Stimulated activated CD4-positive, alpha-beta T cell treated with anti-CD3 and anti-CD28 coated beads, TNF-alpha, amount 100 ng/mL, for 48 hours (primary cell): ENCODE measurements at places on chromosomes 3 and 15.
A peak's percentile ranks its signal among the peaks of the same experiment; 100 is the strongest.

- DNase-seq = no peak
These were observed 58.0 kb downstream of the KY start for GRCh38 chr3:134592806-134593205.

- DNase-seq = no peak
These were observed 29.4 kb downstream of the TP53BP1 start for GRCh38 chr15:43463507-43463906.

- DNase-seq = no peak
These were observed 775.8 kb downstream of the ZPLD1 start for GRCh38 chr3:103210583-103210982.

DNA sequence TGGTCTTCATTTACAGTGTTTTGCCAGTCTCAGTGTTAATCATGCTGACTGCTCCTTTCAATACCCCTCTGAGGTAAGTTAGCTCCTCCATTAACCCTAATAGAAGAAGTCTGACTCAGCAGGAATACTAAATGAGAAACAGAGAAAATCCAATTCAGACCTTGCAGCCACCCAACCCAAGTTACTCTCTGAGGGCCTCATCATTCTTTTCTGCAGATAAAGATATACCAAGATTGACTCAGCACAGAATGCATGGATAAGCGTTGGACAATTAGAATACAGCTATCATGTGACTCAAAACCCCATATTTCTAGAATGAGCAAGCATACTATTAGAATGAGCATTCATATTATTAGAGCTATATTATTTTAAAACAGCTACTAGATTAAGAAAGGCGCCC lies 389.1 kb upstream of the SGO1 start:
- DNase-seq = no peak

DNA sequence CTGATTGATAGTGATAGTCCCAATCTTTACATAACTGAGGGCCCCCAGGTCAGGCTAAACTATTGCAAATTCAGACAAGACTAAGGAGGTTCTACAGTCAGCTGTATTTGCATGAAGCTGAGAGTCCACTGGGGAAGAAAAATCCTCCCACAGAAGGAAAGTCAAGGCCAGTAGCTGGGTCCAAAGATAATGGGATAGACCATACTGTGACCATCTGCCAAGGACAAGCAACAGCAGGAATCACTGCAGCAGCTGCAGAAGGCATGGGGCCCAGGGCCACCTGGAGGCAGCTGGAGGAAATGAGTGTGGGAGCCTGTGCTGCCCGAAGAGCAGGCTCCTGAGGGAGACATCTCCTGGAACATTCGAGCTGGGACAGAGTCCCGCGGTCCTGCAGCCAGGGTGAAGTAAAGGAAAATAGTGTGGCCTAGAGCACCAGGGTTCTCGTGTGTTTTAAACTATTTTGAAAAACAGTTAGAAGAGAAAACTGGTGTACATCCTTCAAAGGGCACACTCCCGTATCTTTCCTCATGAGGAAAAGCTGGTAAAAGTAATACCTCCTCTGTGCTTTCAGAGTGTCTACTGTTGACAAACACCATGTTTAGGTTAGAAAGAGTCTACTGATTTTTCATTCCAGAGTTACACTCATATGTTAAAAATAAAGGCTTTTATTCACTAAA lies 13.2 kb upstream of the TMEM212 start:
- DNase-seq = no peak

DNA sequence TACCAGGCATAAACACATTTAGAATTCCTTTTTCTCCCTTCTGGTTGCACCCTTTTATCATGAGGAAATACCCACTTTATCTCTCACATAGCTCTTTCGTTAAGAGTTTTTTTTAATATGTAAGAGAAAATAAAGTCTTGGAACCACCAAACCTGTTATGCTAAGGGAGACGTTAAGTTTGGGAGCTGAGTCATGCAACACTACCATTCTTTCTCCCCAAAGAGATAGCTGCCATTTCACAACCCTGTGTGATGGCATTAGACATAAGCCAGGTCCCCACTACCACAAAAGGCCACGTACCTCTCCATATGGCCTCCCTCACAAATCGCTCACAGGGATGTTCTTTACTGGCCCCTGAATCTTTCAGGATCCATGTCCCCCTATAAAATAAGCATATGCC lies 7.6 kb upstream of the NIPA1 start:
- DNase-seq = no peak

DNA sequence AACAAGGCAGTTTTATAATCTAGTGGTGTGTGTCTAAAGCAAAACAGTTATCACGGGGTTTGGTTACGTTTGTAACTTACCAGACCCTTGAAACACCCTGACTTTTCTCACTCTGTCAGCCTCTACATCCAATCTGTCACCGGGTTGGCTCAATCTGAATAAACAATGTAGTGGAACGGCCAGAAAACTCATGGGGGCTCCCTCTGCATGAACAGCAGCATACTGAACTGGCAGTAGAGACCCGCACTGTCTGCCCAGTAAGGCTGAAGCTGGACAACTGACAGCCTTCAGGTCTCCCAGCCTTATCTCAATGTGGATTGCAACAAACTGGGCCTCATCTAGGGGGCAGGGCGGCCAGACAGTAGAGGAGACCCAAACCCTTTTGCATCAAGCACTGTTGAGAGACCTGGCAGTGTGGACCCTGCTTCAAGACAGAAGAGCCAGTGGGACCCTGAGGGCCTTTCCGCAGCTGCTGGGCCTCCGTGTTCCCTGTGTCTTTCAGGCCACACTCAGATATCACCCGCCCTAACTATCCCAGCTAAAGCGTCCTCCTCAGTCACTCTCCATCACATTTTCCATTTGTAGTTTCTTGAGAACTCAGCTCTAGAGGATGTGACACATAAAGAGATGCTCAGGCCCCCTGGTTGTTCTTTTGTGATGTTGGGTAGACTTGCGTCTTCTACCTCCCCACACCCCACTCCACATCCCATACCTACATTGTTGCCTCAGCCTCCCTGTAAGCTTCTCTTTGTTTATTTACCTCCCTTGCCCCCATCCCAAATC lies 181.2 kb upstream of the NR2E3 start:
- no peak for DNase-seq

DNA sequence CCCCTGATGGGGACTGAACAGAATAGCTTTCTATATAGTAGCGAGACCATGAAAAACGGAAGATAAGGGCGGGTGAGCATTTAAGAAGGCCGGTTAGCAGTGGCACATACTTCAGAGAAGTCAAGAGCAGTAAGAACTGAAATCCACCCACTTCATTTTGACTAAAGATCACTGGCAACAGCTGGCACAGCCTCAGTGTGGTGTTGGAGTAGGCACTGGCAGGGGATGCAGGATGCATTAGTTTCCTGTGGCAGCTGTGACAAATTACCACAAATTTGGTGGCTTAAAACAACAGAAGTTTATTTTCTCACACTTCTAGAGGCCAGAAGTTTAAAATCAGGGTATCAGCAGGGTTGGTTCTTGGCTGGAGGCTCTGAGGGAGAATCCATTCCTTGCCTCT lies 176.5 kb downstream of the ADAMTSL3 start:
- DNase-seq = no peak

- DNase-seq = peak; percentile 70
These were observed 22.1 kb downstream of the ACKR2 start for GRCh38 chr3:42831321-42831713.

DNA sequence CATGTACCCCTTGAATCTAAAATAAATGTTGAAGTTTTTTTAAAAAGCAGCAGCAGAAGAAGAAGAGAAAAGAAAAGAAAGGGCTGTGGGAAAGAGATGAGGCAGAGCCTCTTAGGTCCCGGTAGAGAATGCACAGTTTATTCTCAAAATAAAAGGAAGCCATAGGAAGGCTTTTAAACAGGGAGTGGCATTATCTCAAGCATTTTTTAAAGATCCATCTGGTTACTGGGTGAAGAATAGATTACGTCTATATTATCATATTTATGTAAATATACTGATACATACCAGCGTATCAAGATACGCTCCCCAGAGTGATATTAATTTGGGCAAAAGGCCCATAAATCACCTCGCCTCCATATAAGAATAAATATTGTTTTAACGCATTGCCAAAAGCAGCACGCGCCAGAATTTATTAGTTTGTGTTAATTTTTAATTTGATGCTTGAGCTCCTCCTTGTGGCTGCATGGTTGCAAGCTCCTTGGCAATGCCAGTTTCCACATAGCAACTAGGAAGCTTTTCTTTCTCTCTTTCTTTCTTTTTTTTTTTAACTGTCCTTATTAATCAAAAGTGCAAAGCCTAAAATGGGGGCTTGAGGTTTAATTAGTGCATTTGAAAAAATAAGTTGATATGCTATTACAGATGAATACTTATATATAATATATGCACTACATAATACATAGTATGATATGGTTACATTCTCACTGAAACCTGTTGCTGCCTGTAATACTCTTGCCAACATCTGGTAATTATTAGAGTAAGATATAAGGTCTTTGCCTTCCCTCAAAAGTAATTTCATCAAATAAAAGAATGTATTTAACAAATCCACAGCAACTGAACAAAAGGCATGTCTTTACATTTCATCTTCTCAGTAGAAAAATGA lies 242.8 kb upstream of the UBE2E2 start:
- DNase-seq = no peak

DNA sequence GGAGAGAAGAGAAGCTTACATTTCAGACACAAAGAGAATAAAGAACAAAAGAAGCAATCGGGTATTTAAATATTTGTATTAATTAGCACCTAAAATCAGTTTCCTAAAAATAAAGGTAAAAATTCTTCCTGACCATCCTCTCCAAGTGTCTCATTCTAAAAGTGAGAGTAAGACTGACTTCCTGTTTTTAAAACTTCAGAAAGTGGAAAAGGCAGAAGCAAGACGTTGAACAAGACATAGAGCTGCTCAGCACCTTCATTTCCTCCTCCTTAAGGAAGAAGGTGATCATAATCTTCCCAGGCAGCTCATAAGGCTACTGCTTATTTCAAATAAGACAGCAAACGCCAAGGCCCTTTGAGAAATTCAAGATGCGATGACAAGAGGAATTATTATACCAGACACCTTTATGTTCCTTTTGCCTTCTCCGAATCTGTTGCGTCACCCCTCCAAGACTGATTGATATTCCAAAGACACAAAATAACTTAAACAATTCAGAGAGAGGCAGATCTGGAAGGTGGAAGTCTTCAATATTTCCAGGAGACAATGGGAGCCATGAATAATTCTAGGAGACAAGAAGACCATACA lies 238.8 kb upstream of the TLE3 start:
- DNase-seq = no peak

DNA sequence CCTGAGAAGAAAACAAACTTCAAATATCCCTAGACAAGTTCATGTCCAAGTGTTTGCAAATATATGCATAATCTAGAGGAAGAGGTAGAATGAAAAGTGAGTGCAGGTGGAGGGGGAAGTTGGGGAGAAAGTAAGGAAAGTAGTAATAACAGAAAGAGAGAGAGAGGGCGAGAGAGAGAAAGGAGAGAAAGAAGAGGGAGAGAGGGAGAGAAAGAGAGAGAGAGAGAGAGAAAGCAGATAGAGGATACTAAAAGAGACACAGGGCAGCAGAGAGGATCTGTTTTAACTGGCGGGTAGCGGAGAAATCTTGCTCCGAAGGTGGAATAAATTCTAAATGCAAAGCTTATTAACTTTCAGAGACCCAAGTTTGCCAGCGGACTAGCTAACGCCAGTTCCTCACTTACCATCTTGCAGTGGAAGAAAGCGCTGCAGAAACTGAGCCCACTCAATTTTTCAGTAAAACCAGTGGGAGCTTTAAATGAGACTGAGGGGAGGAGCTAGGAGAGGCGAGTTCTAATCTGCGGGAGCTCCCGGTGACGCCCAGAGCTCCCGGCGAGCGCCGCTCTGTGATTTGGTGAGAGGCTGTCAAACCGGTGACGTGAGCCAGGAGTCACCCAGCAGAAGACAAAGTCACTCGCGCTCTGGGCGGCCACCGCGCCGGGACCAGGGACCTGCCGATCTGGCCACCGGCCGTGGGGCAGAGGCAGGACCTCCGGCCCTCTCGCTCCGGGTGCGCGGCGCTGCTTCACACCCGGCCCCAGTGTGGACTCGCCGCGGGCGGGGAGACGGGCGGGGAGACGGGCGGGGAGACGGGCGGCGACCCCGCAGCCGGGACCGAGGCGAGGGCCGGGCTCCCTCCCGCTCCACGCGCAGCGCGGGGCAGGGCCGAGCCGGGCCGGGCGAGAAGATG lies at the start of gene GMNC:
GMNC (minus strand) TSS at position 486 of the 910 bp plus-strand sequence; CDS start at position 407, 79 bp downstream.
- DNase-seq = no peak

DNA sequence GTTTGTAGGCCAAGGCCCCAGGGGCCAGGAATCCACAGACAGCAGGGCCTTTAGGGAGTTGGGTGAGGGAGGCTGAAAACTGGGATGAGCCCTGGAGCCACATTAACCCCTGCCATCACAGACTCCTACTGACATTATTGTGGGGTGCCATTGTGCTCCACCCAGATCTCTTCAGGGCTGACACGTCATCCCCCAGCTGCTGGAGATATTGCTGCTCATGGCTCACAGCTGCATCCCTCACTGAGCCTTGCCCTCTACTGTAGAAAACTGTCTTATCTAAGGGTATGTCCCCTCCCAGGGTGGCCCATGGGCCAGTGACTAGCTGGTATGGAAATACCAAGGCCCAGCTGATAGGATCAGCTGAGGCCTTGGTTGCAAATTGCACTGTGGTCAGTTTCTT lies 87.3 kb upstream of the PRR23C start:
- no peak for DNase-seq

DNA sequence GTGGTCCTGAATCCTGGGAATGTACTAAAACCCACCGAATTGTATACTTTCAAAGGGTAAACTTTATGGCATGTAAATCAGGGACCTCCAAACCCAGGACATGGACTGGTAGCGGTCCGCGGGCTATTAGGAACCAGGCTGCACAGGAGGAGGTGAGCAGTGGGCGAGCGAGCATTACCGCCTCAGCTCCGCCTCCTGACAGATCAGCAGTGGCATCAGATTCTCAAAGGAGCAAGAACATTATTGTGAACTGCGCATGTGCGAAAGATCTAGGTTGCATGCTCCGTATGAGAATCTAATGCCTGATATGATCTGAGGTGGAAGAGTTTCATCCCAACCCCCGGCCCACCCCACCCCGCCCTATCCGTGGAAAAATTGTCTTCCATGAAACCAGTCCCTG lies 22.2 kb downstream of the HEG1 start:
- DNase-seq = no peak

DNA sequence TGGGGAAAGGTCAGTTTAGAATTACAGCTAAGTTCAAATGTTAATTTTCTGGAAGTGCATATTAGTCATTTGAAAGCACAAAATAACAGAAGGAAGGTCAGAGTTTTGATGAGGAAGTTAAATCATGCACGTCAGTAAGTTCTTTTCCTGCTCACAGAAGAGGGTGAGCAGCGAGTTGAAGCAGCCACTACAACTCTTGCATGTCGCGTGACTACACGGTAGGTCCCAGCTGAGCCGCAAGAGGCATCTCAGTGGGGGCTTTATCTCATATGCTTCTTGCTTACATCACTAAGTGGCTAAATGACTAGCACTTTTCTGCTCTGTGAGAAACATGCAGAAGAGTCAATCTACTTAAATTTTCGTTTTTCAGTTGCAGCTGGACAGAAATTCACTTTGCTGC lies 21.3 kb upstream of the SEC62 start:
- peak; percentile 46 for DNase-seq

GRCh38 chr15:37059086-37059485 lies 41.3 kb downstream of the MEIS2 start:
- no peak for DNase-seq

GRCh38 chr3:73530022-73530396 lies 94.7 kb downstream of the PDZRN3 start:
- no peak for DNase-seq
